GM12892 (cell line): ENCODE measurements at places on chromosomes 7 and 10.

DNA sequence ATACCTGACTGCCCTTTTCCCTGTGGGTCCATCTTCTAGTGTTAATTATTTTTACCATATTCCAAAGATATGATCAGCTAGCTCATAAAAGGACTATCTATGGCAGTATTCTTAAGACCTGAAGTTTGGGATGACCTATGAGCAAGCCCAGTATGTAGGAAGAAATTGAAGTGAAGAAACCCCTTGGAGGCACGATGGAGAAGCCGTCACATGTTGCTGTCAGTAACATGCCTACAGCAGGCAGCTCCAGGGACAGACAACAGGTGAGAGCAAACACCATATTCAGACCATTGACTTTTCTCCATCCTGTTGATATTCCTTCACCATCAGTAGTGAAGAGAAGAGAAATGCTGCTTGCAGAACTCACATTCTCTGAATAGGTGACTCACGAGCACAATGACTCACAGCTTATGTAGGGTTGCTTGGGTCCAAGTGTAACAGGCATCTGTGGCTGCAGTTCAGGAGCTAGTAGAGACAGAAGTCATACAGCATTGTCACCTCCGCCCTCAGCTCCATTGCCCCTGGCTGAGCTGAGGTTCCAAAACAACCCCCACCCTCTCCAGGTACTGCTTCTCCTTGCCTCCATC lies 8.4 kb upstream of the LYZL2 start:
- DNase-seq, result no peak

- DNase-seq, result no peak
Measured at GRCh38 chr7:66505531-66506451, 122.9 kb upstream of the KCTD7 start.

- DNase-seq, result no peak
Measured at GRCh38 chr7:151851782-151852181, 25.1 kb downstream of the PRKAG2 start.

GRCh38 chr7:94382132-94382531 lies 12.6 kb upstream of the COL1A2 start:
- DNase-seq, result no peak

DNA sequence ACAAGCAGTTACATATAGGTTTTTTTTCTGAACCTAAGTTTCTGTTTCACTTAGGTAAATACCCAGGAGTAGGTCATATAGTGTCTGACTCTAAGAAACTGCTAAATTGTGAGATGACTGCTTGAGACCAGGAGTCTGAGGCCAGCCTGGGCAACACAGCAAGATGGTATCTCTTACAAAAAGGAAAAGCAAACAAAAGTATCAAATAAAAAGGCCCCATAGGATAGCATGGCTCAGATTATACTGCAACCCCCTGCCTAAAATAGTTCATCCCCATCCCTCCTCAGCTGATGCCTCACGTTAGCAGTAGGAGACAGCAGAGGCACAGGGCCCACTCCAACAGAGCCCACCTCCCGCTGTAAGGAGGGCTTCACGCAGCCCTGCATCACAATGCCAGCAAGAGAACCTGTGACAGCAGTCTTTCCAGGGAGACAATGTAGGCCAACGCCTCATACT lies 90.3 kb downstream of the SRPK2 start:
- no peak for DNase-seq

GRCh38 chr7:157027568-157028198 lies 17.2 kb upstream of the MNX1 start:
- no peak for DNase-seq

- DNase-seq, result no peak
Measured at GRCh38 chr7:117435475-117436043, 8.3 kb upstream of the ASZ1 start.

- DNase-seq, result no peak
Measured at GRCh38 chr10:72146559-72147323, 58.4 kb upstream of the SPOCK2 start.
